Thyroid gland (tissue), 4 donors: ENCODE measurements at places on chromosomes 2 and 18.

- no peaks in the 10 kb centered on the region for H3K36me3 ChIP-seq
- H3K27me3 ChIP-seq, result no peaks in the 10 kb centered on the region
- DNase-seq, result no peak
- peak overlapping the region; percentile 6 for H3K27ac ChIP-seq
- H3K4me3 ChIP-seq, result no peak overlapping the region
Observed at GRCh38 chr18:7757175-7757574, 190.1 kb downstream of the PTPRM start.

DNA sequence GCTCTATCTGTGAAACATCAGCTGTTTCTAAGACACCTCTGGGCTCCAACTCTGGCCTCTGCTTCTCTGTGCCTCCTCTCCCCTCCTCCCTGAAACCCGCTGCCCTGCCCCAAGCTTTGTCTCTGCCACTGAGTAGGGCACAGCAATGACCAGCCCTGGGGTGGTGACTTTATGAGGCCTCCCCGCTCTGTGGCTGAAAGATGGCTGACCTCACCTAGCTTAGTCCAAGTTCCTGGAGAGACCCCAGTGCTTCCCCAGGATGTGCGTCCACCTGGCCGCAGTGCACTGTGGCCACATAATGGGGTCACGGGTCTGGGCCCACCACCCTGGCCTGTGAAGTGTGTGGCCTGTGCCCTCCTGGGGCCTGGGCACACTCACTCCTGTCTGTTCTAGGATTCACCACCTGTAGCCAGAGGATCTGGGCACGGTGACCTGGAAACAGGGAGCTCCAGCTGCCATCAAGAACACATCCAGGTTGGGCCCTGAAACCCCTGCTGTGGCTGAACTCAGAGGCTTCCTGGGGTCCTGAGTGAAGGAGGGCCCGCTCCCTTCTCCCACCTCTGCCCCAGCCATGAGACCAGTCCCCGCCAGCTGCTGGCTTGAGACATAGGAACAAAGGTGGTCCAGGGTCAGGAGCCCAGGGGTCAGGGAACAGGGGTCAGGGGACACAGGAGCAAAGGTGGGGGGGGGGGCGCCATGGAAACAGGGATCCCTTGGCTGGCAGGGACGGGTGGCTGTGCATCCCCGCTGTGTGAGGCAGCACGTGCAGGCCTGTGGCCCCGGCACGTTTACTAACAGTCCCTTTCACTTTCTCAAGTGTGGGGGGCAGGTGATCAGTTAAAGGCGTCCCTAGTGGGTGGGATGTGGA, 29.3 kb upstream of the OTOS start:
- no peak overlapping the region for H3K27ac ChIP-seq
- H3K36me3 ChIP-seq, result no peaks in the 10 kb centered on the region

GRCh38 chr2:216724190-216724589, 28.8 kb upstream of the IGFBP5 start:
- no peak overlapping the region for H3K4me3 ChIP-seq
- H3K4me1 ChIP-seq, result no peaks in the 10 kb centered on the region
- no peak for DNase-seq
- no peaks in the 10 kb centered on the region for H3K27me3 ChIP-seq
- no peaks in the 10 kb centered on the region for H3K36me3 ChIP-seq
- no peak overlapping the region for H3K27ac ChIP-seq

DNA sequence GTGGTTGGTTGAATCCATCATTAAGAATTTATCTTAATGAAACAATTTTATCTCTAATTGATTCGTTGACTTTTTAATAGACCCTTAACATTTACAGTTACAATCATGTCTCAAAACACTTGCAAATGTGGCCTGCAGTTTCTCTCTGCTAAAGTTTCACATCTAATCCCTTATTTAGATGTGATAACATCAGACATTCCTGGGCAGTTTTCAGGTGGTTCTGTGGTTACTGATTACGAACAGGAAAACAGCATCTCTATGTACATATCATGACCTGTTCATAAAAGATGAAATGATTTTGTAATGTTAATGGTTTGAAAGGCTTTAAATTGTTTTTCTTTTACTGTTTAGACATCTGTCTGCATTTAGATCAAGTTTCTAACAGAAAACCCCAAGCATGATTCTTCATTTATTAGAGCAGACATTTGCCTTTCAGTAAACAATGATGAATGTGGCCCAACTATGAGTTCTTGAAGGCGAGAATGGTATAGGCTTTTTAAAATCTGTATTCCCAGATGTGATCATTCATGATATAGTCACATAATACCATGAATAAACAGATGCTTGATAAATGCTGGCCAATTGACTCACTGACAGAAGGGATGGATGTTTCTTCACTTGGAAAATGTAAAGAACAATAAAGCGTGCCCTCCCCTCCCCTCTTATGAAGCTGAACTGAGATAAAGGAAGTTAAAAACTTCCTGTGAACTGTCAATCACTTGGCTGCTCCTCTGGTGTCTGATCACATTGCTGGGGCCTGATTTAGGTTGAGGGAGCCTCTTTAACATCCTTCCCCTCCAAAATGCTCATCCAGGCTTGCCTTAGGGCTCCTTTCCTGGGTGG, 3.5 kb downstream of the CAPN14 start:
- no peak overlapping the region for H3K27ac ChIP-seq
